RKO (cell line): ENCODE measurements at places on chromosomes 3 and 15.

DNA sequence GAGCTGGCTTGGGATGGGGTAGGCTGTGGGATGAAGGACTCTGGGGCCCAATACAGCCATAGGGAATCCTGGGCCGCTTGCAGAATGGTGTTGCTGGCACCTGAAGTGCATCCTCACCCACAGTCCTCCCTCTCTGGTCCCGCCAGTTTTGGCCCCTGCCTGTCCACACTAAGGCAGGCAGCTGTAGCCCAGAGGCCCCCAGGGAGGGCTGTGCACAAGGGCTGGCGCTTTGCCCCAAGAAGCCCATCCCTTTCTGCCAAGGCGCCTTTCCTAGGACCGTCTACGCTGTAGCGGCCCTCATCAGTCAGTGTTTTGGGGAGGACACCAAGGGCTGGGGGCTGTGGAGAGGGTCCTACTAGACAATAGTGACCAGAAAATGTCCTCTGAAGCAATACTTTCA lies 116.2 kb upstream of the ABHD17C start:
- DNase-seq: no peak

GRCh38 chr3:32493437-32494414 lies 8.9 kb downstream of the CMTM6 start:
- no peak for DNase-seq

GRCh38 chr3:66115858-66116654 lies 77.3 kb upstream of the MAGI1 start:
- DNase-seq: peak; percentile 25

DNA sequence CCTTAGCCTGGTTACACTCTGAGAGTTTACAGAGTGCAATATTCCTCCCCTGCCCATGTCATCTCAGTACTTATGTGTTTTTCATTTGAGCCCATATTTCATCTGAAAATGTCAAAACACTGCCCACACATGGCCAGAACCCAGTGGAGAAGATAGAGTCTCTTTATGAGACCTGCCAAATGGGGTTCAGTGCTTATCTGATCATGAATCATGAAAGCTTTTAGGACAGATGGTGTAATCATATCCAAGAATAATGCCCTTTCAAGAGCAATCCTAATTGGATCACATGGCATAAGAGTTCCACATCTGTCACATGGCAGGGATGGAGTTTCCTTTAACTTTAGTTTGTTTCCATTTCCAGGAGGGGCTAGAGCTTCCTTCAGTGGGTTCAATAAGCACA lies 77.2 kb upstream of the AGBL1 start:
- no peak for DNase-seq

GRCh38 chr3:110881069-110881468 lies 190.5 kb upstream of the NECTIN3 start:
- DNase-seq: no peak
